ENCODE measurements at places on chromosomes 6 and 20.
A peak's percentile ranks its signal among the peaks of the same experiment; 100 is the strongest.

GRCh38 chr6:1136827-1137226, 175.1 kb upstream of the FOXQ1 start:
- DNase-seq, result no peak

DNA sequence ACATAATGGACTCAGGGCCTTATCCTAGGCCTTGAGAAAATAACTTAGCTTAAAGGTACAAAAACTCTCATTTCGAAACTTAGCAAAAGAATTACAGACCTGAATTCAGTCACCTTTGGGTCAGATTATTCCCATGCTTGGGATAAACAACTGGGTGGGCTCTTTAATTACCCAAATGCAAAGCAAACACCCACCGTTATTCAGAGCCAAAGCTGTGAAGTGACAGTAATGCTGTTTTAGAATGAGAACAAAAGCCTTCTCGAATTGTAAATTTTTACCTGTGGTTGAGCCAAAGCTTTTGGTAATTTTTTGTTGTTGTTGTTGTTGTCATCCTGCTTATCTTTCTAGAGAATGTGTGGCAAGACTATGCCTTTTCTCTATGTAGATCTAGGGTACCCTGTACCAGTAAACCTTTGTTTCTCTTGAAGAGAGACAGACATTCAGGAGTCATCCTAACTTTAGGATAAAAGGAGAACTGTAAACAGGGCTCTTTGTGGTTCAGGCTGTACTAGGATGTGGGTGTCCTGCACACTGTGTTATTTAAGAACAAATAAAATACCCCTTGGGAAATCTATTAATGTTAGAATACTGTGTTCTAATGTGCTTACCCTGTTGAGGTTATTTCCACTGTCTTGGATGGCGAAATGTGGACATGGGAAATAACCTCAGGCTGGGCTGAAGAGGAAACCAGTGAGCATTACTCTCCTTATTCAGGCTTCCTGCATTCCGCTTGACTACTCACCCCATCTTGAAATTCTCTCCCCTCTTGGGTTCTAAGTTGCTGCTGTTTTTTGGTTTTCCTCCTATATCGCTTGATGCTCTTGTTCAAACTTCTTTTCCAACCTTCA, 480.7 kb downstream of the CD83 start:
- no peak for DNase-seq

DNA sequence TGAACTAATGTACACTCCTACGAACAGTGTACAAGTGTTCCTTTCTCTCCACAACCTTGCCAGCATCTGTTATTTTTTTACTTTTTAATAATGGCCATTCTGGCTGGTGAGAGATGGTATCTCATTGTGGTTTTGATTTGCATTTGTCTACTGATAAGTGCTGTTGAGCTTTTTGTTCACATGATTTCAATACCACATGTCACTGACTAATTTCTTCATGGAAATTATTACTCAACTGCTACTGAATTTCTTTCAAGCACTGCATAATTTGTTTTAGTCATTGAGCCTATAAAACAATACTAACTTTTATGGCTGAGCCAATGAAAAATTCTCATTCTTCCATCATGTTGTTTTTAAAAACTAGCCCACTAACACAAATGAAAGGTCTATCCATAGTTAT, 115.4 kb downstream of the FRK start:
- DNase-seq, result no peak

GRCh38 chr20:34084227-34084923, 27.7 kb downstream of the EIF2S2 start:
- no peak for DNase-seq

DNA sequence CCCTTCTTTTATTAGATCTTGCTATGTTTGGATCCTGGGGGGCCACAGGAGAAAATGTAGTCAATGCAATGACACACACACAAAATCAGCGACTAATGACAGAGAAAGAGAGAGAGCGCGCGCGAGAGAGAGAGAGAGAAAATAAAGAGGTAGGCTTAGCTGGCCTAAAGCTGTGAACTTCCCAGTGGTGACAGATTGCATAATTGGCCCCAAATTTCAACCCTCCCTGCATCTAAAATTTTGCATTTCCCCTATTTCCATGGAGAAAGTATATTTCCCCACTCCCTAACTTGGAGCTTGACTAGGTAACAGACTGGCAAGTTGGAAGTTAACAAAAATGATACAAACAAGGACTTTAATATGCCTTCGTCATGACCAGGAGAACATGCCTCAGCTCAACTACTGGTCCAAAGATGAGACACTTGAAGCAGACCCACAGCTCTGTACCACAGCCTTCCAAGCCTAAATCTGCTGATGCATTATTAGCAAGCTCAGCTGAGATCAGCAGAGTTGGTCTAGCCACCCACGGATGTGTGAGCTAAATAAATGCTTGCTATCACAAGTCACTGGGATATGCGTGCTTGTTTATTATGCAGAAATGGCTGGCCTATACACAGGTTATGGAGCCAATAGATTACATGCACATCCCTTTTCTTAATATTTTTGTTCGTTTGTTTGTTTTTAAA, 118.1 kb upstream of the PRDM1 start:
- no peak for DNase-seq

- no peak for DNase-seq
These were observed at the start of gene BMP7 for GRCh38 chr20:57266291-57267157. BMP7 (minus strand) TSS chr20:57266641; CDS start chr20:57266122, 519 bp downstream.

GRCh38 chr20:45827030-45827652, at the start of gene TNNC2:
TNNC2 (minus strand) TSS chr20:45827312; CDS start chr20:45827248, 64 bp downstream.
- no peak for DNase-seq

GRCh38 chr6:117906507-117906957, 532 bp upstream of the SLC35F1 start:
- no peak for DNase-seq

DNA sequence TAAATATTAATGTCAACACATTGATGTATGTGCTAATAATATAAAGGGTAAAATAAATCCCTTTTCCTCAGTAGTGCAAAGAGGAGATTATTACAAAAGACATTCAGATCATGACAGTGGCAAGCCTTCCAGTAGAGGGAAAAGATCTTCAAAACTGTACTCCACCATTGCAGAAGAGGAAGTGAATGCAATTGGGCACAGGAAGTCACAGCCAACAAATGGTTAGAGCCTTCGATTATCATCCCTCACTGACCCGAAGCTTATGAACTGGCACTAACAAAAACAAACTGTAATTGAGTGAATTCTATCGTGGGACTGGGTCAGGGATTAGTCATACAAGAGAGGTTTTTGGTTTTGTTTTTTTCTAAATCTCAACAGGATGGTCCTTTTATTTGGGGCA, 39.3 kb upstream of the SCGN start:
- DNase-seq, result no peak

DNA sequence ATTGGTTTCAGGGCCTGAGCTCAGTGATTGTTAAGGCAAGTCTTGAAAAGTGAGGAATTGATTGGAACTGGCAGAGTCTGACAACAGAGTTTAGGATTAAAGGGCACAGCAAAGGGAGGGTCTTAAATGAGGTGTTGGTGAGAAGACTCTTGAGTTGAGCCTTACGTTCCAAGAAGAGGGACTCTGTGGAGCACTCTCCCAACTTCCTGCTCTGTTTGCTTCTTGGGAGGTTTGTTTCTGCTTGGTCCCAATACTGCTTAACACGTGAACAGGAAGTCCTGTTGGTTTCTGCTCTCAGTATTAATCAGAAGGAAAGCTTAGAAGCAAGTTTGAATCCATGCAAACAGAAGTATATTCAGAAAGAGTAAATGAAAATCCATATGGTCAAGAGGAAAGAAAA, 15.6 kb upstream of the SYNDIG1 start:
- no peak for DNase-seq

- DNase-seq, result no peak
These were observed 116.6 kb upstream of the MAFB start for GRCh38 chr20:40805592-40805991.

DNA sequence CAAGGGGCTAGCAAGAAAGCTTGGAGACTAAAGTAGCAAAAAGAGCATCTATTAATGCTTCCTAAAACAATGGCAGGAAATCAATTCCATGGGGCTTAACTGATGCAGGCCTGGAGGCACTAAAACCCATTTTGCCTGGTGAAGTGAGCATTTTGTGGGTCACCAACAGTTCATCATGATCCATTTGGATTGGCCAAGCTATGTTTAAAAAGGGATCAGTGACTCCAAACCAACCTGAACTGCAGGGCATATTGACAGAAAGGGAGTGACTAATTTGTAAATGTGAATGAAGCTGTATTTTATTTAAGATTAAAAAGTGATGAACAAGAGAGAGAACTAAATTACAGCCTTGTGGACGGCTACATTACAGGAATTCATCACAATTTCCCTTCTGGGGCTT, 132.0 kb downstream of the PCSK2 start:
- no peak for DNase-seq

- DNase-seq, result no peak
These were observed 89.7 kb downstream of the INSM1 start for GRCh38 chr20:20457392-20458126.

DNA sequence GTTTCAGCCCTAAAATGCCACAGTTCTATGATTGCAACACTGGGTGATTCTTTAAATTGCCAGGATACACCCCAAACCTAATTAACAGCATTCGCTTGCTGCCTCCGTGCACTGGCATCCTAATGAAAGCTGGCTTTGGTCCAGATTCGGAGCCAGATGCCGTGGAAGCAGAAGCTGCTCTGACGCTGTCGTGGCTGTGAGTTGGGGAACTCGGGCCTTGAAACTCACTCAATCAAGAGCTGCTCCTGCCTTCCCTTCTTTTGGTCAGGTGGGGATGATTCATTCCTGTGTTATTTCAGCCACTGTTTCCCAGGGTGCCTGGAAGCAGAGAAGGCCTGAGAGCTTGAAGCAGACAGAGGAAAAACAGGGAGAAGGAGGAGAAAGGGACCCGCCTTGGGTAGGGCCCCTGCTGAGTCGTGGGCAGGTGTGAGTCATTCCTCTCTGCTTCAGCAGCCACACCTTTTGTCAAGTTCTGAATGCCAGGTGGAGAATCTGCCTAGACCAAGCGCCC, 36.2 kb upstream of the DSP start:
- no peak for DNase-seq

DNA sequence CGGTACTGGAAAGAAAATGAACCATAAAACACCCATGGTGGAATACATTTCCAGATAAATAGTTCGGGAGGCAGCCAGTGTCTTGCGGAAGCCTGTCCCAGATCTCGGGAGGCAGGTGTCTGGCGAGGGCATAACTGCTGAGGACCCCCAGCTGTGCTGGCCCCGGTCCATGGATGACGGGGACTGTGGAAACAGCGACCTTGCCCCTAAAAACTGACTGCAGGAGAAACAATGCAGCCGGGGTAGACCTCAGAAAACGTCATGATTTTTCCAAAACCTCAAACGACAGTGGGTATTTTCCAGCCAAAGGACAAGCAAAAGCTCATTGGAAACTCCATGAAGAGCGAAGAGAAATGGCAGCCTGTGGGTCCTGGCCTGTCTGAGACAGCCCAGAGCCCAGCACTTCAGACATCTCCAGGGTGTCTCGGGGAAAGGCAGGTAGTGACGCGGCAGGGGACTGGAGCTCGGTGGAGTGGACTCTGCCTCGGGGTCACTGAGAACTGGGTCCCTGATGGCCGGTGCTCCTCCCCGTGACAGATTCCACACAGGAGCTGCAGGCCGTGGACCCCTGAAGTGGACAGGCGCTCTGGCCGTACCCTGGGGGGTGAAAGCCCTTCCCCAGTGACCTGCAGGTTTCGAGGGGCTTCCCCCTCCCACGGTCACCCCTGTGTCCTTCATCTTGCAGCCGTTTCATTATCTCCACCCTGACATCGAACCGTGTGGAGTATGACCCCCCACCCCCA, 188.6 kb downstream of the SYNDIG1 start:
- DNase-seq, result no peak

DNA sequence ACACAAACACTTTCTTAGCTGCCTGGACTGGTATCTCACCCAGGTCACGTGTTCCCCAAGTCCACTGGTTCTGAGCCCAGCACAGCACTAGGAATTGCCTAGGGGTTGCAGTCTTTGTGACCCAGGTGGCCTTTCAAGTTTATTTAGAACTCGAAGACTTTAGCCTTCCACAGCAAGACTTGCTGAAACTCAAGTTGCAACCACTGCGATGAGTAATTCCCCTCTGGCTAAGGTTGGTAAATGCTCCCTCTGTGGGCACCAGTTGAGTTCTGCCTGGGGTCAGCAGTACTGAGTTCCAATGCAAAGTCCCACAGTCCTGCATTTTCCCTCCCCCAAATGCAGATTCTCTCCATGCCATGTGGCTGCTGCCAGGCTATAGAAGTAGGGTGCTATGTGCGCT, 77.6 kb upstream of the MOCS1 start:
- DNase-seq, result peak; percentile 82

GRCh38 chr20:34254979-34255378, 13.8 kb downstream of the ASIP start:
- no peak for DNase-seq

DNA sequence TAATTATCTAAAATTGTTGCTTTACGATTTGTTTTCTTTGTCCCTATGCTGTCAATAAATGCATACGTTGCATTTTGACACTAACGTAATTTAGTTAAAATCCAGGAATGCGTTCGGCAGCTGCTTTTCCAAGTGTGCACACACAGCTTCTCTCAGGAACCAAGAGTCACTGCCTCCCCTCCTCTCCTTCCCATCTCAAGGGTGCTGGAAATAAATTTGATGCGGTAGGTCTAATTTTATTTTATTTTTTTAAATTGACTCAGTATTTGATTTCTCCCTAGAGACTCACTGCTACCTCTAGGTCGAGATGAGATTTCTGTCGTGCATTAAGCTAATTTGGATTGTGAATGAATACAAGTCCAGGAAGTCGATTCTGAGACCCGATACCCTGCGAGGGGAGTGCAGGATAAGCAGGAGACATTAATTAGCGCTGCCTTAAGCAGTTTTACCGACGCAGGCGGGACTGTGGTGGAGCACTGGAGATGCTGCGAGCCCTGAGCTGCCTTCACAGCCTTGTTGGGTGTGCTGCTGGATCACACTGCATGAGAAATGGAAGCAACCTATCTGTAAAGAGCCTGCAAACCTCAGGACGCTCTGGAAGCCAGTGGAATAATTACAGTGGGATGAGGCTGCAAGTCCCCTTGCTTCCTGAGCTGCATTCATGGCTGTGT, 381.2 kb downstream of the C6orf118 start:
- no peak for DNase-seq

DNA sequence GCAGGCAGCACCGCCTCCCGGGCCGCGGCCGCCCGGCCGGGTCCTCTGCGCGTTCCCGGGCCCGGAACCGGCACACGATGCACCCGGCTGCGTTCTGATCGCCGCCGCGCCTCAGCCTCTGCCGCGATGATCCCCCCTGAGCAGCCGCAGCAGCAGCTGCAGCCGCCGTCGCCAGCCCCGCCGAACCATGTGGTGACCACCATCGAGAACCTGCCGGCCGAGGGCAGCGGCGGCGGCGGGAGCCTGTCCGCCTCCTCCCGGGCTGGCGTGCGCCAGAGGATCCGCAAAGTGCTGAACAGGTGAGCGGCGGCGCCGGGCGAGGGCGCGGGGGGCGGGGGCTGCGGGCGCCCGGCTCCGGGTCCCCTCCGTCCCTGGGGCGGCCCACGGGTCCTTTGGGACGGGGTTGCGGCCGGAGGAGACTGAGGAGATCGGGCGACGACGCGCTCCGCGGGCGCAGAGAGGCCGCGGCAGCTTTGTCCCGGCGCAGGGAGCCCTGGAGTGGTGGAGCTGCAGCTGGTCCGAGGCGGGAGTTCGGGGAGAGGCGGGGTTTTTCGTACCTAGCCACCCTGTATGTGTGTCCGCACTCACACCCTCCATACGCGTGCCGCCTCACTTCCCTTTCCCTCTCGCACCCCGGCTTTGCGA, 659 bp downstream of the SLC35F1 start:
- peak; percentile 34 for DNase-seq
